ENCODE measurements at places on chromosomes 7 and 10.

GRCh38 chr7:46566097-46566774 is 645.2 kb upstream of the IGFBP3 start:
- no peak for DNase-seq

- DNase-seq: no peak
Observed at GRCh38 chr7:45987521-45988290, 66.6 kb upstream of the IGFBP3 start.

DNA sequence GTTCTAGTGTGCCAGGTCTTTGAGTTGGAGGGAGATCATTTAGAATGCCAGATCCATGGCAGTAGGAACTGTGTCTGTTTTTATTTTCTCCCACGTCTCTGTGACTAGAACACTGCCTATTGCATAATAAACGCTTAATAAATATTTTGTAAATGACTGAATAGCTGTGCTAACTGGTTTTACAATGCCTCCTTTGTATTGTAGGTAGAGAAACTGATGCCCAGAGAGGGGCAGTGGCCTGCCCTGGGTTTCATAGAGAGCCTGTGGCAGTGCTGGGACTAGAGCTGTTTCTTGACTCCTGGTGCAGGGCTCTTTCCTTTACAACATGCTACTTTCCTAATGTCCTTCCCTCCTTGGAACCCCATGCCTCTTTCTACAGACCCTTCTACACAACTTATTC is 2.5 kb downstream of the TAS2R5 start:
- no peak for DNase-seq

GRCh38 chr10:114025611-114026130 is 18.0 kb upstream of the ADRB1 start:
- DNase-seq: no peak

GRCh38 chr10:86113501-86113900 is 253.1 kb downstream of the GRID1 start:
- peak; percentile 12 for DNase-seq

- no peak for DNase-seq
Observed at GRCh38 chr10:73647211-73647874, 6.1 kb upstream of the MYOZ1 start.

GRCh38 chr10:70197235-70197945 is 27.1 kb upstream of the SAR1A start:
- peak; percentile 73 for DNase-seq

DNA sequence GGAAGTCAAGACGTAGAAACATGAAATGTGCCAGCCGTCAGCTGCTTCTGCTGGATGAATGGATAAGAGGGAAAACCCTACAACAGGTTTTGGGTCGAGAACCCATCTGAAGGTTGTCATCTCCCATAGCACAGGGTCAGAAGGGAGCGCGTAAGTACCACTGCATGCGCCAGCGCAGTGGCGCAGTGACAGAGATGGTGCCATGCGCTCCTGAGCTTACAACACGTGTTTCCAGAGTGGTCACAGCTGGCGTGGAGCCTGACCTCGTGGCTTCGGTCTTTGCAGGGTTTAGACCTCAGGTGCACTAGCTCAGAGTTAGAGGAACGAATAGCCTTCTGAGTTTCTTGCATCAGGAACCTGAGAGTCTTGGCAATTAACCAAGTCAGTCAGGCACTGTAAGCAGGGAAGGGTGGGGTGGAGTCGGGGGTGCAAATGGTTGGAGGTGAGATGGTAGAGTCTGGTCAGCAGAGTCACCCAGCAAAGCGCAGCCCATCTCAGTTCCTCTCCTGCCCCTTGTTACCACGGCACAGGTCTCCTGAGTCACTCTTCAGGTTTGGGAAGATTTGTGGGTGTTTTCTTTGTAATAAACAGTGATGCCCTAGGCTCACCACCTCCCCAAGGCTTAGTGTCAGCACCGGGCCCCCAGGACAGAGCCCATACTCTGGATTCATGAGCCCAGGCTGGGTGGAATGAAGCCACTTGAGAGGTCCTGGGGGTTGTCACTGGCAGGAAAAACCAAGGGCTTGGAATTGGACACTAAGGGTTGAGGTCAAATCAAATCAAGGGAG is 84.1 kb upstream of the PPIF start:
- DNase-seq: no peak

GRCh38 chr10:1548146-1548545 is 189.2 kb downstream of the ADARB2 start:
- DNase-seq: no peak

- no peak for DNase-seq
Observed at GRCh38 chr7:141115965-141116364, 42.1 kb downstream of the TMEM178B start.

GRCh38 chr7:139936760-139937310 is 107.8 kb downstream of the TBXAS1 start:
- no peak for DNase-seq

GRCh38 chr7:37365405-37365804 is 83.3 kb downstream of the ELMO1 start:
- DNase-seq: no peak

DNA sequence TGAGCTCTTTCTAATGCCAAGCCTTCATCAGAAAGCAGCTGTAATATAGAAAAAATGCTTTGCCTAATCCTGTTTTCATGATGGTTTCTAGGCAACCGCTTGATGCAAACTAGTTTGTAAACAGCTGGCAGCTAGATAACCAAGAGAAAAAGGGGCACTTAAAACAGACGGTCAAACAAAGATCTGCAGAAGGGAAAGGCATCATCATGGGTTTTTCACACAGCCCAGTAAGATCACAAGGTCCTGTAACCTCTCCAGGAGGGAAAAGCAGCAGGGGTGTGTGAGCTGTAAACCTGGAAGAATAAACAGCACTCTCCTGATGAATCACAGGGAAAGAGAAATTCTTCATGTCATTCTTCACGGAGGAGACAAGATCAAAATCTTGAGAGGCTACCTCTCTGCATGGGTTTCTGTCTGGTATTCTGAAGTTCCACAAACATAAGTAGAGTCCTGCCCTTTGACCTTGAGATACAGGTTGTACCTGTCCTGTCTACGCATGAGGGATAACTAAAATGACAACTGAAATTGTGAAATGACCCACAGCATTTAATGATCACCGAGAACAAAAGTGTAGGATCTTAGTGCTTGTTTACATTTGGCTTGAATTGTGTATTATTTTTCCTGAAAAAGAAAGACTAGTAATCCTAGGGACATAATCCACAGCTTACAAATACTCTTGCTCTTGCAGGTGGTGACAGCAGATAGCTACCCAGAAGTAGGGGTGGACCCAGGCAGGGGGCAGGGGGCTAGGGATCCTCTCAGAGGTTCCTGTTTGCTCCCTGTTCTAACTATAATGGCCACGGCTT is 48.0 kb downstream of the CREB3L2 start:
- DNase-seq: no peak

GRCh38 chr7:95596198-95597063 is at the start of gene PDK4:
PDK4 (minus strand) TSS chr7:95596516; CDS start chr7:95596293, 223 bp downstream.
- no peak for DNase-seq

DNA sequence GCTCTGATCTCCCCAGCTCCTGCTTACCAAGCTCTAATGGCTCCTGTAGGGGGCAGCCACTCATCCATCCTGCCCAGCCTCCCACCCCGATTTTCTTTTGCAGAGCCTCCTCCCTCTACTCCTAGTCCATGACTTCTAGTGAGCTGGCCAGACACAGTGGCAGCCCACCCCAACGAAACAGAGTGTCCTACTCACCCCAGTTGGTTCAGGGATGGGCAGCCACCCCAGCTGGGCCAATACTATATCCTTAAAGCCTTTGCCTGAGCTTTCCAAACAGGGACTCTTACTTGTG is 77.1 kb downstream of the GRID1 start:
- DNase-seq: no peak

- DNase-seq: no peak
Observed at GRCh38 chr10:110966146-110966545, 46.7 kb downstream of the SHOC2 start.

GRCh38 chr7:113373863-113374262 is 255.5 kb upstream of the SMIM30 start:
- no peak for DNase-seq

DNA sequence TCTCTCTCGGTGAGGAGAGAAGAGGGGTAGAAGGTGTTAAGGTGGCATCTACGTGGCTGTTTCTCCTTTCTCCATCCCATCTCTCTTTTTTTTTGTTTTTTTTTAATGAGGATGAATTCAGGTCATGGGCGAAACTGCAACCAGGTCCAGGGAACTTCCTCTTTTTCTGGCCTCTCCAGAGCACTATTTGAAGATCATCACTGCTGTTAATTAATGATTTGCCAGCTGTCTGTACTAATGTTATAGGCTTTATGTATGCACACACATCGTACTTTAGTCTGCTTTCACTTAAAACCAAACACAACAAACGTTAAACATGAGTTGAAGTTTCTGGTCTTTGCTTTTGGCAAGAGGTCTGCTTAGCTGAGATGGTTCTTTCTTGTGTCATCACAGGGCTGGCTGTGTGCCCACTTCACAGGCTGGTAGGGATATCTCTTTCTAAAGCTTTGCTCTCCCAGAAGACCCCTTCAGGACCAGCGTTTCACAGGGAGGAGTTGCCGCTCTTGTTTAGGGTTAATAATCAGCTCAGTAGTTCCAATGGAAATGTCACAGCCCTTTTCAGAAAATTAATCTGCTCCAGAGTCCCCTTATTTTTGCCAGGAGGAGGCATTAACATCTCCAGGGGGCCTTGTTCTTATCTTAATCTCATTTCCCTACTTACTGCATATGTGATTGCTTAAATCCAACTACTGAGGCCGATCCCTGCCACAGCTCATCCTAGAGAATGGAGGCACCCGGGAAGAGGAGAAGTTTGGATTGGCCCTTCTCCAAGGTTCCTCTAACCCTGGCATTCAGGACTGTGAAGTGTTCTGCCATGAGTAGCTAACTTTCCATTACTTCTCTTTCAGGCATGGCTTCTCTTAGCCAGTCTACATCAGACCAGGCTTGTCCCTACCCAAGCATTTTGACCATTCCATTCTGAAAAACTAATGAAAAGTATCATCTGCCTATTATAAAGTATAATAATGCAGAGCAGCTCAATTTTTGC is 273.9 kb upstream of the NFE2L3 start:
- no peak for DNase-seq

GRCh38 chr10:83931669-83932068 is 207.6 kb upstream of the GHITM start:
- no peak for DNase-seq

DNA sequence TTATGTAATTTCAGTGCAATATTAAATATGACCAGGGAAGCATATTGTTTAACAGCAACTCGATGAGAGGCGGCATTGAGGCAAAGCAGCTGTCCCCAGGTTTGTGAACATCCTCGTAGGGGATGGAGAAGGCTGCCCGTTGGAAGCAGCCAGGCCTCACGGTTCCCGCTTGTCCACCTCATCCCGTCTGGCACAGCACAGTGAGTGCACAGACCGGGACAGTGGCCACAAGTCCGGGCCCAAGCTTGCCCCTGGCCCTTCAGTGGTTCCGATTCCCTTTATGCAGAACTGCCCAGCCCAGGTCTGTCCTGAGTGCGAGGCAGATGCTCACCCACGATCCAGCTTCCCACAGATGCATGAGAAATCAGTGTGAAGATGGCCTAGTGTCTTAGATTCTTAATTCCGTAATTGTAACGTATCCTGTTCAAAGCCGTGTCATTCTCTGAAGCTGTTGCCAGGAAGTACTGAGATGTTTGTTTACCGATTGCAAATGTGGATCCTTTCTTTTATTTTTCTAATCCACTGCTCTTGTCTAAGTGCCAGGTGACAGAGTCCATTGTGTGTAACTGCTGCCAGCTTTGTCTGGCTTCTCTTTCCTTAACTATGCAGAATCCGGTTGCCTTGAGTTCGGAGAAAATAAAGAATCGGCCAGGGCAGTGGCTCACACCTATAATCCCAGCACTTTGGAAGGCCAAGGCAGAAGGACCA is 35.5 kb downstream of the PFKP start:
- no peak for DNase-seq

GRCh38 chr10:50417886-50418830 is 166.8 kb upstream of the ASAH2 start:
- peak; percentile 85 for DNase-seq

DNA sequence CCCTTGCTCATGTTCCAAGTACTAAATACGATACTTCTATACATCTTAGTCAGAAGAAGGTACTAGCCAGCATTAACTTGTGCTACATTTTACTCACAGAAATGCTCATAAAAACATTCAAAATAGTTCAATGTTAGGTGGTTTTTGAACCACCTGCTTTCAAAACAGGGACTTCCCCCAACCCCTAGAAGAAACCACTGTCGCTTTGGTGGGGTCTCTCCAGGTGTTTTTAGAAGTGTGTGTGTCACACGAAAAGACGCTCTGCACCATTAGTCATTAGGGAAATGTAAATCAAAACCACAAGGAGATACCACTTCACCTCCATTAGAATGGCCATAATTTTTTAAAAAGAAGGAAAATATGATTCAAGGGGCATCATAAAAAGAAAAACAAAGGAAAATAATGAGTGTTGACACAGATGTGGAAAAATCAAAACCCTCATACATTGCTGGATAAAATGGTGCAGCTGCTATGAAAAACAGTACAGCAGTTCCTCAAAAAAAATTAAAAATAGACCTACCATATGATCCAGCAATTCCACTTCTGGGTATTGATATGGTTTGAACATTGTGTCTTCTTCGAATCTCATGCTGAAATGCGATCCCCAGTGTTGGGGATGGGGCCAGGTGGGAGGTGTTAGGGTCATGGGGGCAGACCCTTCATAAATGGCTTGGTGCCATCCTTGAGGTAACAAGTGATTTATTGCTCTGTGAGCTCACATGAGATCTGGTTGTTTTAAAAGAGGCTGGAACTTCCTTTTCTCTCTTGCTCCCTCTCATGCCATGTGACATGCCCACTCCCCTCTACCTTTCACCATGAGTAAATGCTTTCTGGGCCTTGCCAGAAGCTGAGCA is 74.2 kb downstream of the MALSU1 start:
- peak; percentile 52 for DNase-seq

DNA sequence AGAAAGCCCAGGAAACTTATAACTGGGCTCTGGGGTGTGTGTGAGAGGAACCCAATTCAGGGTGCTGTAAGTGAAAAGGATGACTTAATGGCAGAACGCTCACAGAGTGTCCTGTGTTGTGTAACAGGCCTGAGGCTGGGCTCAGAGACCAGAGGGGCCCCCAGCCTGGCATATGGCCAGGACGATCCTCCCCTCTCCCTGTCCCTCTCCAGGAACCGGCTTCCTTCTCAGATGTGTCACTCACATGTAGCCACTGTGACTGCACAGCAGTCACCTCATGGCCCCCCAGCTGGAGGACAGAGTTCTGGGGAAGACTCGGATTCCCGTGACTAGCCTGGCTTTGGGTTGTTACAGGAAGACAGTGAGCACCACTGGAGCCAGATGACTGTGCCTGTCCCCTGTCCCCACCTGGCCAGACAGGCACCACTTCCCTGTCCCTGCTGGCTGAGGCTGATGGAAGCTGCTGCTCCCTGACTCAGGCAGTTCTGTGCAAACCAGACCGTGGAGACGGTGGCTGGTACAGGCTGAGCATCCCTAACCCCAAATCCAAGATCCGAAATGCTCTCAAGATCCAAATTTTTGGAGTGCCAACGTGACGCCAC is 220.5 kb downstream of the MLLT10 start:
- DNase-seq: no peak
